Naive thymus-derived CD8-positive, alpha-beta T cell (primary cell): ENCODE measurements at places on chromosomes 3 and 15. TPM values are rescaled to one million over a fixed set of nuclear protein-coding genes. Genes with fewer than 3 reads are reported as not detected.

The SIDT1 gene
- polyA plus RNA-seq: 20.6 TPM

The RRP9 gene
- 29.6 TPM for polyA plus RNA-seq

The GCSAM gene
- polyA plus RNA-seq: 22.0 TPM

The LPCAT4 gene
- 5.3 TPM for polyA plus RNA-seq

The TRAT1 gene
- 56.8 TPM for polyA plus RNA-seq

The RTP1 gene
- polyA plus RNA-seq: not detected

The LRRC31 gene
- not detected for polyA plus RNA-seq

The SLC26A6 gene
- polyA plus RNA-seq: 3.7 TPM

The CLPX gene
- 33.8 TPM for polyA plus RNA-seq

The NR1I2 gene
- polyA plus RNA-seq: 0.41 TPM

The GXYLT2 gene
- polyA plus RNA-seq: not detected

The TM6SF1 gene
- polyA plus RNA-seq: 0.13 TPM

The SLC9A9 gene
- 14.2 TPM for polyA plus RNA-seq

The CCDC191 gene
- polyA plus RNA-seq: 1.9 TPM

The HTR3C gene
- polyA plus RNA-seq: not detected

The LPP gene
- 7.1 TPM for polyA plus RNA-seq
